NCI-H1436 treated with DMSO at 0.1 percent for 48 hours (cell line): ENCODE measurements at places on chromosomes 11 and 22.

DNA sequence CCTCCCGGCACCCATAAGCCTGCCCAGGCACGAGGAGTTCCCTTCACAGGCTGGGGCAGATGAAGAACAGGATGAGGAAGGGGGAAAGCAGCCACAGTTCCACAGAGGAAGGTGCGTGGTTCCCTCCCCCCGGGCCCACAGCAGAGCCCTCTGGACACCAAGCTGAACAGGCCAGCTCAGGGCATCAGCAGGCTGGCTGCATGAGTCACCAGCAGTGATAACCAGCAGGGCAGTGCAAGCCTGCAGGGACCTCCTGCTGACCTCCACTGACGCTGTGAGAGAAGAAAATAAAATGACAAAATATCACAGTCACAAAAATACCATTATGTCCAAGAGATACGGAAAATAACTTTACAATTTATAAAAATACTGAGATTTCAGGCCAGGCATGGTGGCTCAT is 11.5 kb downstream of the RTL6 start:
- DNase-seq, result no peak

DNA sequence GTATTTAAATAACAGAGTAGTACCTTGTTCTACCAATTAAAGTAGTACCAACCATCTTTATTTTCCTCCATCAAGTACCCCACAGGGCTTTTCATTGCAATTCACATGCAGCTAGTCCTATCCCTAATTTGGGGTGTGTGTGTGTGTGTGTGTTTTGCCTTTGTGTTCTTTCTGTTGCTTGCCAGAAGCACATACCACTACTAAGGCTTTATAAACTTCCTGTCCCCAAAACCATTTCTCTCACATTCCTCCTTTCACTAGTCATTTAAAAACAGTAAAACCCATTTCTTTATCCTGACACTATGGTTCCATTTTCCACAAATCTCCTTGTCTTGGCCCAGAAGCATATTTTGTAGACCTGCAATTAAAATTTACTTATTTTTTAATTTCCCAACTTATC is 54.6 kb downstream of the SLC36A4 start:
- no peak for DNase-seq

- DNase-seq, result no peak
Measured at GRCh38 chr11:1292644-1293618, 16.5 kb downstream of the TOLLIP start.

DNA sequence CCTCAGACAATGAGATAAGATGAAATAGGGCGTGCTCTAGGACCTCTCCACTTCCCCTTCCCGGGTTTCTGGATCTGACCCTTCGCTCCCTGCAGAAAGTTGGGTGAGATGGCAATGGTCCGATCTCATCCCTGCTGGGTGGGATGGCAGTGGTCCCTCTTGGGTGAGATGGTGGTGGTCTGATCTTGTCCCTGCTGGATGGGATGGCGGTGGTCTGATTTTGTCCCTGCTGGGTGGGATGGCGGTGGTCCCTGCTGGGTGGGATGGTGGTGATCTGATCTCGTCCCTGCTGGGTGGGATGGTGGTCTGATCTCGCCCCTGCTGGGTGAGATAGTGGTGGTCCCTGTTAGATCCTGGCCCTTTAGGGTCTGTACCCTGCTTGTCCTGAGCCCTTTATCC is 21.3 kb downstream of the ST14 start:
- DNase-seq, result no peak

DNA sequence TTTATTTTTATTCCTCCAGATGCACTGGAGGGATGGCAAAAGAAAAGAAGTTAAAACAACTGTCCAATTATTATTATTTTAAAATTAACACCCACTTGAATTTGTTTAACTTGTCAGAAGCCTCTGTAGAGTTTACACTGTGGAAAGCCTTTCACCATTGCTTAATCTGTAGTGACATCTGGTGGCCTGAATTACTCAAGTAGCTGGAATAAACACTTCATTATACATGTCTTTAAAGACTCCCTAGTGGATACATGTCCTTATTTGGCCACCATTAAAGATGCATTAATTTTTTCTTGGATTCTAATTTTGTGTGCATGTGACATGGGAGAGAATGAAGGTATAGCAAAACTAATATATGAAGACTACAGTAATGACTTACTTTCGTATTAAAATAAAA is 1496.5 kb downstream of the FAM181B start:
- no peak for DNase-seq

- DNase-seq, result no peak
Measured at GRCh38 chr11:58286249-58286648, 18.2 kb upstream of the OR10W1 start.

- no peak for DNase-seq
Measured at GRCh38 chr22:35621451-35621850, 4.3 kb upstream of the MB start.

GRCh38 chr11:134640971-134641968 is 229.2 kb upstream of the B3GAT1 start:
- no peak for DNase-seq

DNA sequence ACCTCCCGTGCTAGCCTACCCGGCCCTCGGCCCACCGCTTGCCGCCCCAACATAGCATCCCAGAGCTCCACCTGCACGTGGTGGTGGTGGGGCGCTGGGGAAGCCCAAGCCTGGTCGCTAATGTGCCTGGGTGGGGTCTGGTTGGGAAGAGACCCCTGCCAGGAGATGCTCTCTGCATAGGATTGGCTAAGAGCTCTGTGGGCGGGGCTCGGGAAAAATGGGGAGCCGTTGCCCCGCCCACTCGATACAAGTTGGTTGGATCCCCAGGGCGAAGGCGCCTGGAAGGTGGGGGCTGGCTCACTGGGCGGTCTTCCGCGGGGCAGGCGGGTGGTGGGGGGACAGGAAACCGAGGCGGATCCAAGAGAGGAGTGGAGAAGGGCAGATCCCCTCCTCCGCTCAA is 7.6 kb downstream of the LRRC10B start:
- DNase-seq, result no peak

DNA sequence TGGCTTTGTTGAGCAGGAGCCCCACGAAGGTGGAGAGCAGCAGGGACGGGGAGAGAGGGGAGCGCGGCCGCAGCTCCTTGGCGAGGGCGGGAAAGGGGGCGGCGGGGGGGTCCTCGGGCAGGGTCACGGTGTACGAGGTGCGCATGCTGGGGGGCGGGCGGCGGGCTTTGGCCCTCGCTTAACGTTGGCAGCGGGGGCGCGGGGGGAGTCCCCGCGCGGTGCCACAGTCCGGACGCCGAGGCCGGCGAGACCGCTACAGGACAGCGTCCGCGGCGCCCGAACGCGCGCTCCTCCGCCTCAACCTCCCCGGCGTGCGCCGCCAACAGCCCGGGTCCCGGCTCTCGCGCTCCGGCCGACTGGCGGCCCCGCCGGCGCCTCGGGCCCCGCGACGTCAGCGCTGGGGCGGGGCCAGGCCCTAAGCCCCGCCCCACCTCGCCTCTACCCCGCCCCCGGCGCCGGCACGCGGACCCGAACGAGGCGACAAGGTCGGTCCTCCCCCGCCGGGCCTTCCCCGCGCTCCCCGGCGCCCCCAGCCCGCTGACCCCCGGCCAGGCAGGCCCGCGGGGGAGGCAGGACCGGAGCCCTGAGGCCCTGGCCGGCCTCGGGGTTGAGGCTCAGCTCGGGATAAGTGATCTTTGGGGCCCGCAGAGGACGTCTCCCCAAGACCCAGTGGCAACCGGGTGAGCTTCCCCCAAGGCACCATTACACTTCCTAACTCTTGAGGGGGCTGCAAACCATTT is 17.5 kb downstream of the USP2 start:
- DNase-seq, result no peak

DNA sequence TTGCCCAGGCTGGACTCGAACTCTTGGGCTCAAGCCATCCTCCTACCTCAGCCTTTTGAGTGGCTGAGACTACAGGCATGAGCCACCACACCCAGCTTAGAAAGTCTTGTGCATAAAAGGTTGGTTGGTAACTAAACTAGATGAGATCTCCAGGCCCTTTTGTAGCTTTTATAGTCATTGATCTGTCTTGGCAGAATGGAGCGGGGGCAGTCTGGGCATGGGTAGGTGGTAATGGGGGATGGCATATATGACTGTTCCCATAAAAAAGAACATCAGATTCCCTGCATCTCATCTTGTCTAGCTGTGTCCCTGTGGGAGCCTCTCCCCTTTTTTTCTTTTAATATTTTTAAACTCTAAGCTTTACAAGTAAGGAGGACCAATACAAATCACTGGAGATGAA is 30.2 kb downstream of the ABCC8 start:
- no peak for DNase-seq

DNA sequence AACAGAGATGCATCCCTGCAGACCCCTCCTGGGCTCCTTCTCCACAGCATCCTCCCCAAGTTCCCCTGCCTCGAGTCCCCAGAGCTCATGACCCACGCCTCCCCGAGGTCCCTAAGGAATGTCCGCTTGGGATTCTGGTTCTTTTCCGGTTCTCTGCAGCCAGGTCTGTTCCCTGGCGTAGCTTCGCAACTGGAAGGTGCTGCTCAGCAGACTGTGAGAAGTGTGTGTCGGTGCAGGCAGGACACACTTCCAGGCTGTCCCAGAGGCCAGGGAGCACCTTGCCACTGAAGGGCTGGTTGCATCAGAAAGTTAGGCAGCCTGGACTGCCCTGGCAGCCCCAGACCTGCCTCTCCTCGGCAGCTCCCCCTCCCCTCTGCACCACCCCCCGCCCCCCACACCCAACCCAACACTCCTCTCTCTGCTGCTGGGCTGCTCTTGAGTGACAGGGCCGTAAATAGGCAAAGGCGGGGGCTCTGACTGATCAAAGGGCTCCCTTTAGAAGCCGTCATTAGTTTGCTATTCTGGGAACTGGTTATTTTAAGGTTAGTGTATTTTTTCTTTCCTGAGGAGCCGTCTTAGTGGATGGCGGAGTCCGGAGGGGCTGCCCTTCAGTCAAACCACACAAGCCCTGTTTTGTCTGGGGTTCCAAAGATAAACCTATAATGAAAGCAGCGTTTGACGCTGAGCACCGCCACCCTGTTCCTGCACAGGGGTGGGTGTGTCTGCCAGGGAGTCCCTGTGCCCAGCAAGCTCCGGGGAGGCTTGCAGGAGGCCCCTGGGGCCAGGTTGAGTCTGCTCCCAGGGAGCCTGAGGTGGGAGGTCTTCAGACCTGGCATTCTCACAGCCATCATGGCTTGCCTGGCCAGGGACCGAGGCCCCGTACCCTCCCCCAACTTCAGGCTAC is 88.6 kb upstream of the KCNQ1OT1 start:
- DNase-seq, result no peak

DNA sequence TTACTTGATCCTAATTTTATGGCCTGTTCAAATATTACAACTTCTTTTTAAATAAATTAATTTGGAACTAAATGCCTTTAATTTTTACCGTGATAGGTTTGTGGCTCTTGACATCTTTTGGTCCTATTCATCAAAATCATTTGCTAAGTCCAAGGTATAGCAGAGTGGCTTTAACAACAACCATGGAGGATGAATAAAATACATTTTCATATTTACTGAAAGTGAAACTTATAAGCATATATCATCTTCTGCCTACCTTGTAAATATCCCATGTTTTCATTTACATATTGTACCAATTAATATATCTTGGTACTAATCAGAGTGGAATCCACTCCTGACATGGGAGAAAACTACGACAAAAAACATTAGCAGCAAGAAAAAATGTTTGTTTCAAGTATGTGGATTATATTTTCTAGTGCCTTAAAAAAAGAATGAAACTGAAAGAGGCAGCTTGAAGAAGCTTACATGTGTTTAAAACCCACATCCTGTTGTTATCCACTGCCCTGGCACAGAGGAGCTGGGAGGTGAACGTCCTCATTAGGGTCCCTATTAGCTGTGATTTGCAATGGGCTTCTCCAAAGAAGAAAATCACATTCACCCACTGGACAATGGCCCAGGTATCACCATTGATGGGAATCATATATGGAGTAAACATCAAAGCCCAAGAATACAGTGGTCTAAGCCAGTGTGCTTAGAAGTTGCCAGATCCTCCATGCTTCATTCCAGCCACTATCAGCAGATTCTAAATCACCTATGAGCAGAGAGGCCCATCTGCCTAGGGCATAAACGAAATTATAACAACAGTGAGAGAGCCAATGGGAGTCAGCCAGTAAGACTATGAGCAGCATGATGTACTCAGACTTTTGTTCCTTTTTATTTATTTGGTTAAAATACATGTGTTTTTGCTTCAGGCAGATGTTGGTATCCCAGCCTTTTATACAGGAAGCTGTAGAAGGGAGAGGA is 84.7 kb downstream of the MAML2 start:
- no peak for DNase-seq

- DNase-seq, result no peak
Measured at GRCh38 chr11:518463-519202, 11.6 kb upstream of the RNH1 start.

DNA sequence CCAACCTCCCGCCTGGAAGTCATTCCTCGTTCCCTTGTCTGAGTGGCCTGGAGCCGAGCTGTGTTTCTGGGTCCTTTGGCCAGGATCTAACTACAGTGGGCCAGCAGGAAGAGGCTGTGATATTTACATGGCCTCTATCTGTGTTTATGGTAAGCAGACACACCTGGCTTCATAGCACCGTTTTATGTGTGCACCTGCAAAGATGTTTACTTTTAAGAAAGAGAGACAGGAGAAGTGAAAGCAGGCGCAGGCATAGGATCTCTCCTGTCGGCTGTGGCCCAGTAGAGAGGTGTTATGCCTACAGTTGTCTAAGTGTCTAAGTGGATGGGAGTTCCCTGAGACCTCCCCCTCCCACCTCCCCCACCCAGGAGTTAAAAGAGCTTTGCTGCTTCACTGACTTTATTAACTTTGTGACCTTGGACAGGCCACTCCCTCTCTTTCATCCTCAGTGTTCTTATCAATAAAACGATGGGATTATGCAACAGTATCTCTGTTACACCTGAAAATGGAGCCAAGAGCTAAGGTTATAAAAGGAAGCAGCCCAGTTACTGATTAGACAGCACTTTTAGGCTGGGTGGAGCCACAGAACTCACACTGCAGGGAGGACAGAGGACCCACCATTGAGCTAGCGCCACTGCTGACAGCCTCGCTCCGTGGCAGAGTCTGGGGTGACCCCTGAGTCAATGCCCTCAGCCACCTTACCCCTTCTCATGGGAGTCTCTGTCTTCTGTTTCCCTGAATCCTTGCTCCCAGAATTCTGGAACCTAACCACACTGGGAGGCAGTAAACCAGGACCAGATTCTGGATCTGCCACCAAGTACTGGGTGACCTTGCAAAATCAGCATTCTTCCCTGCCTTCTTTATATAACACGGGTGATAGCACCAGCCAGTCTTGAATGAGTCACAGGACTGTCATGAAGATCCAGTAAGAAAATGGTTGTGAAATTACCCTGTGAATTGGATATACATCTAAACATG is 22.0 kb downstream of the ST14 start:
- DNase-seq, result peak; percentile 33

DNA sequence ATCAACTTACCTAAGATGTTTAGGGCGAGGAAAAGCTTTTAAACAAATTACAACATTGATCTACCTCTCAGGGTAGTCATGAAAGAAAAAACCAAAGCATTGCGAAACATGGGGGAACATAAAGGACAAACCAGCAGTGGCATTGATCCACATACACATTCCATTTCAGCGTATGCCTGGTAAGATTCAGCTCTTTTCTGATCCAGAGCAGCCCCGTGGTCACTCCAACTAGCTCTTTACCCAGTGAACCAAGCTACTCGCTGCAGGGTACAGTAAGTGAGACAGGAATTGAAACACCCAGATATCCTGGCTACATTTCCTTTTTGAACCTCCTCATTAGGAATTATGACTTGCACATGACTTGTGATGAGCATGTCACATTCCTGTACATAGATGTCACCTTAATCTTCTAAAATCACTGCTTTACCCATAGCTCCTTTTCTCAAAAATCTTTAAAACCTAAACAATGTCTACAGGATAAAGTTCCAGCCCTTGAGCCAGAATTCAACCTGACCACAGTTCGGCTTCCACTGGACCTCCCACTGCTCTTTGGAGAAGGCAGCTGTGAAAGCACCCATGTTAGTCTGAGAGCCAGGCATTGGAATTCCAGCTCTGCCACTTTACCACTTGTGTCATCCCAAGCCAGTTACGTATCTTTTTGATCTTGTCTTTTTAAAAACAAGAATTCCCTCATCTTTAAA is 42.9 kb upstream of the AKIP1 start:
- DNase-seq, result no peak
